Cerebellum (tissue), 4 donors: ENCODE measurements at places on chromosomes 1 and 21. TPM values are rescaled to one million over a fixed set of nuclear protein-coding genes. Genes with fewer than 3 reads are reported as not detected.

The HUNK gene
- total RNA-seq, result 19.3 TPM

The IVL gene
- not detected for total RNA-seq

The HES2 gene
- total RNA-seq, result 0.18 TPM

The CR1 gene
- 0.91 TPM for total RNA-seq

The BGLAP gene
- total RNA-seq, result 0.73 TPM

The DENND2D gene
- 2.4 TPM for total RNA-seq

The SRSF11 gene
- 193 TPM for total RNA-seq

The NBPF20 gene
- total RNA-seq, result 10.8 TPM

The EXO5 gene
- 18.4 TPM for total RNA-seq

The TBX15 gene
- 2.8 TPM for total RNA-seq

The POU3F1 gene
- total RNA-seq, result not detected

The KRTAP21-2 gene
- not detected for total RNA-seq

The LHX4 gene
- 0.91 TPM for total RNA-seq

The LRRC7 gene
- total RNA-seq, result 92.6 TPM

The GSTM3 gene
- 47.8 TPM for total RNA-seq

The FAM131C gene
- total RNA-seq, result 1.8 TPM

The MLLT11 gene
- 53.8 TPM for total RNA-seq

The AMY1C gene
- total RNA-seq, result not detected

The ROR1 gene
- 14.0 TPM for total RNA-seq
